Tibial nerve (tissue), 4 donors: ENCODE measurements at places on chromosomes 6 and 20. TPM values are rescaled to one million over a fixed set of nuclear protein-coding genes. Genes with fewer than 3 reads are reported as not detected.

ATRN gene
- 25.7 TPM for total RNA-seq

MACROD2 gene
- total RNA-seq, result 12.4 TPM

EYS gene
- total RNA-seq, result 4.5 TPM

CDK5RAP1 gene
- total RNA-seq, result 30.6 TPM

ARMC2 gene
- total RNA-seq, result 3.1 TPM

ZFP57 gene
- total RNA-seq, result not detected

CYP39A1 gene
- total RNA-seq, result 7.6 TPM

POLR3F gene
- 7.3 TPM for total RNA-seq

SRSF6 gene
- total RNA-seq, result 108 TPM

NKAPL gene
- total RNA-seq, result 2.4 TPM

MOG gene
- not detected for total RNA-seq

WFDC11 gene
- not detected for total RNA-seq

MEI4 gene
- 0.21 TPM for total RNA-seq

BPIFB2 gene
- not detected for total RNA-seq

HNF4A gene
- not detected for total RNA-seq

CDH26 gene
- 4.8 TPM for total RNA-seq

EPHA7 gene
- total RNA-seq, result 0.60 TPM

RSPO4 gene
- total RNA-seq, result 0.66 TPM

HFE gene
- 7.4 TPM for total RNA-seq
